ENCODE measurements at places on chromosomes 12 and 14.

DNA sequence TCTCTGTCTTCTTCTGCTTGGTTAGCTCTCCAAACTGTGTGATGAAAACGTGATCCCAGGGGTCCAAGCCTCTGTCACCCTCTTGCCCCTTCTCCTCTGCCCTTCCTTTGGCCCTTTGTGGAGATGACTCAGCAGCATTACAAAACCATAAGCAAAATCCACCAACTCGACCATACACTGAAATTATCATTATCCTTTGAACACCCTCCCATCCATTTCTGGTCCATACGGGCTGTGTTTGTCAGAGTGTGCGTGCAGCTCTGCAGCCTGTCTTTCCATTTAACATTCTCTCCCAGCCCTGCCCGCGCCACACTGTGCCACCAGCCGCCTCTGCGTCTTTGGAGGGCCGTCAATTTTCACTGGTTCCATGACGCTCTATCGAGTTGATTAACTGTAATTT is 69.2 kb downstream of the SLC25A47 start:
- DNase-seq, result no peak

DNA sequence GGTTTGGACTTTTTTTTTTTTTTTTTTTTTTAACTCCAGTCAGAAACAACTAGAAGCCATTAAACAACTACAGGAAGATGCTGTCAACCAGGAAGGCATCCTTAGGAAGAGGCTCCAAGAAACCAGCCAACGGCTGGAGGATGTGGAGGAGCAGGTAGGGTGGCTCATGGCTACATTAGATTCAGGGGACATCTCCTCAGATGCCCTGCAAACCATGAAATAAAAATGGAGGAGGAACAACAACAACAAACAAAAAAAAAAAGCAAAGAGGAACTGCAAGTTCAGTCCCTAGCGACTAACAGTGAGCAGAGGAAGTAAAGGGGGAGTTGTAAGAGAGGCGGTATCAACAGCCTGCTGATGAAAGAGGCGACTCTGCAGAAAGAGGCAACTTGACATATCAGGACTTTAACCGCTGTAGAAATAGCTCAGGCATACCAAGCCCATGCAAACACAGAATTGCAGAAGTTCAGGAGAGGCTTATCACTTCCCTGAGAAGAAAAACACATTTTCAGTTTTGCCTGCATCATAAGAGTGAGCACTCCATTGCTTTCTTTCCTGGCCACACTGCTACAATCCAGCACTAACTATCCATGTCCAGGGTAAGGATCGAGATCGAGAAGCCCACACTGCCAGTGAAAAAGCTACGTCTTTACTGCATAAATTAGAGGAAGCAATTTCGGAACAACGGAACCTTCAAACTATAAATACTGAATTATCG is 103.5 kb upstream of the BCAT1 start:
- peak; percentile 84 for DNase-seq

DNA sequence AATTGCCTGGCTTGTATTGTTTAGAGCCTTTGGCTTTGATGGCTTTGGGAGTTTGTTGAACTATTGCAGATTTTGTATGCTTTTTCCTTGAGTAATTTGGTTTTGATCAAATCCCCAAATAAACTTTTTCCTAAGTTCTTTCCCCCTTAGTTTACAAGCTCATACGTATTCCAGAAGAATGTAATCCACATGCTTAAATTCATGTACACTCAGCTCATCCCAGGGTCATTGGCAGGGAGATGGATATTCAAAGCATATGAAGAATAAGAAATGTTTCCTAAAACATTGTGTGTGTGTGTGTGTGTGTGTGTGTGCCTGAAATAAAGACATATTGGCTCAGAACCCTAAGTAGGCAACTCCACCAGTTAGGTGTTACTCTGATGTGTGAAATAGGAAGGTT is 89.4 kb downstream of the TMEM30B start:
- DNase-seq, result no peak

- no peak for DNase-seq
These were observed 70.1 kb downstream of the PEBP1 start for GRCh38 chr12:118206107-118206412.
